ENCODE measurements at places on chromosomes 2 and 18.

- DNase-seq, result no peak
Measured at GRCh38 chr2:35915261-35915660, 440.3 kb upstream of the CRIM1 start.

DNA sequence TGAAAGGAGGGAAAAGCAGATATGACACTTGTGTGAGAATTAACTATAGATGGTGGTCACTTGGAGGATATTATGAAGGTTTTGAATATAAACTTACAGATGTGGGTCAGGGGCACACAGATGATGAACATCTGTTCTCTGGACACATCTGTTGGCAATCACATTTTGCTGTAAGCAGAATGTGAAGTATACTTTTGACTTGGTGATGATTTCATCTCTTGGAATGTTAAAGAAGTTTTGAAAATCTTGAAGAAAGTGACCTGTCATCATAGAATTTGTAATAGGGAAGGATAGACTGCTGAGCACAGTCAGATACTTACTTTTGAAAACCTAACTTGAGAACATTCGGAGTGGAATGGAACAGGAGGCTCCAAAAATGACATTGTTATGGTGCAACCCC lies 40.2 kb downstream of the PIKFYVE start:
- no peak for DNase-seq

DNA sequence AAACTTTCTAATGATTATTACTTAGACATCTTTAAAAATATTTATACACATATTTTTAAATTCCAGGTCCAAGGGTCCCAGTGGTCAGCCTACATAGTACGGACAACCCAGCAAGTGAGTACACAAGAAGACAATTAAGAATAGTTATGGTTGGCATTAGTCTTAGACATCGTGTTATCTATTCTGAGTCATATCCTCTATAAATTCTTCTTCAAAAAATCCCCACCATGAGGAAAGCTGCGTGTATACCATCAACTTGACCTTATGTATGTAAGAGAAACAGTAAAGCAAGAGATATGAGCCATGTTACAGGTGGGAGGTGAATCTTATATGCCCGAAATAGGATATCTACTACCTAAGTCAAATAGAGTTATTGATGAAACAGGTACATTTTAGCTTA lies 1339.8 kb downstream of the DPP10 start:
- DNase-seq, result no peak

- no peak for DNase-seq
Measured at GRCh38 chr2:48750128-48750739, 5.3 kb downstream of the LHCGR start.

DNA sequence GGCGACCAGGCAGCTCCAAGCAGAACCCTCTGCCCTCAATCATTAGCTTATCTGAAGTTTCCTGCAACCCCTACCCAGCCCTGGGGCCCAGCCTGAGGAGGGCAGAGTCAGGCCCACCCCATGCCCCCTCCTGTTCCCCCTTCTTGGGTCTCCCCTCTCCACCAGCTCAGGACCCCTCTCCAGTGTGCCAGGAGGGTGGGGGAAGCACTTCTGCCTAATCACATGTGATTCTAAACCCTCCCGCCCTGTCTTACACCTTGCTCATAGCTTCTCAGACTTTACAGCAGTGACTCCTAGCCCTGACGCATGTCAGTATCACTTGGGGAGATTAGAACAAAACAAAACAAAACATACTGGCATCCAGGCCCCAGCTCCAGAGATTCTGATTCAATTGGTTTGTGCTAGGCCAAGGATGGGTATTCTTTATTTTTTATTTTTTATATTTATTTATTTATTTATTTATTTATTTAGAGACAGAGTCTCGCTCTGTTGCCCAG lies 42.5 kb upstream of the ASAP2 start:
- DNase-seq, result no peak

DNA sequence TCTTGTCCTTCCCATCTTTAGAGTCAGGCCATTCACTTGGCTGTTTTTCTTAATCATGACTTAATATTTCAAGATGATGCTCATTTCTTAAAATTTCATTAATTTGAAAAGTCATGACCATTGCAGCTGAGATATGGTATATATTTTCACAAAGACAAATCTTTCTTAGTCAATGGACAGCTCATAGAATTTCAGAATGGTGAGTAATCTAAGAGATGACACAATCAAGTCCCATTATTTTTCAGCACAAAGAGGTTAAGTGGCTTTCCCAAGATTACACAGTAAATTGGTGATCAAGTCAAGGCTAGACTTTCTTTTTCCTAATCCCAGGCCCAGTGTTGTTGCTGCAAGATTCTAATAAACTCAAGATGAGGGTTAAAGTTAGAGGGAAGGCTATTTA lies 34.4 kb upstream of the NT5C1B start:
- no peak for DNase-seq

- peak; percentile 97 for DNase-seq
Measured at GRCh38 chr2:230987137-230988020, 8.5 kb upstream of the SPATA3 start.

DNA sequence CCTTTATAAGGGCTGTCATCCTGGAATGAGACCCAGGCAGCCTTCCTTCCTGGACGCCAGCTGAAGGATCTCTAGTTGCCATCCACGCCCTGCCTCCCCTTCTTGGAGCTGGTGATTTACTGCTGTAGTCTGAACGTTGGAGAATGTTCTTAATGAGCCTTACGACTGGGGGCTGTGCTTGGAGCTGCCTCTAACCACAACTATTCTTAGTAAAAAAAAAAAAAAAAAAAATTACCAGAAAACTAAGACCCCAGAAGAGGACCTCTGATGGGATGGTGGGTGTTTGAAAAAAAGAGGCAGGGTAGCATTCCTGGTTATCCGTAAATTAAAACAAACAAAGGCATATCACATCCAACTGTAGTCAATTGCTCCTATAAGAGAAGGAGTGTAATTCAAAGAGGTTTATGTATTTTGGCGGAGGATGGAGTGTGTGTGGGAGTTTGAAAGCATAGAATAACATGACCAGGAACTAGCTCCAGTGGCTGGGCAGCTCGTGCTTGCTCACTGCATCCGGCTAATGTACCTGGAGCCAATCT lies 105.4 kb downstream of the QPCT start:
- no peak for DNase-seq

DNA sequence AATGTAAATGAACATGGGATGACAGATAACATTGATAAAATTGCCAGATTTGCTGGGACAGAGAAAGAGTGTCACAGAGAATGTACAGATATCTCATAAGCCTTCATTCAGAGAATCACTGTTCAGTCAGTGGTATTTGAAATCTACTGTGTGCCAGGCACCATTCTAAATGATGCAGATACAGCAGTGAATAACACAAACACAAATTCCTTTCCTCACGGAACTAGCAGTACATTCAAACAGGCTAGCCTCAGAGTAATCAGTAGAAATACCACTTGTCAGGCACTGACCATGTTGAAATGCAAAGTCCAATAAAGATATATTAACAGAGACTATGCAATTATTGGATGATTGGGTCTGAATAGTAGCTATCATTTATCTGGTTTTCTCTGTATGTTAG lies 211.0 kb downstream of the RDH14 start:
- DNase-seq, result no peak

DNA sequence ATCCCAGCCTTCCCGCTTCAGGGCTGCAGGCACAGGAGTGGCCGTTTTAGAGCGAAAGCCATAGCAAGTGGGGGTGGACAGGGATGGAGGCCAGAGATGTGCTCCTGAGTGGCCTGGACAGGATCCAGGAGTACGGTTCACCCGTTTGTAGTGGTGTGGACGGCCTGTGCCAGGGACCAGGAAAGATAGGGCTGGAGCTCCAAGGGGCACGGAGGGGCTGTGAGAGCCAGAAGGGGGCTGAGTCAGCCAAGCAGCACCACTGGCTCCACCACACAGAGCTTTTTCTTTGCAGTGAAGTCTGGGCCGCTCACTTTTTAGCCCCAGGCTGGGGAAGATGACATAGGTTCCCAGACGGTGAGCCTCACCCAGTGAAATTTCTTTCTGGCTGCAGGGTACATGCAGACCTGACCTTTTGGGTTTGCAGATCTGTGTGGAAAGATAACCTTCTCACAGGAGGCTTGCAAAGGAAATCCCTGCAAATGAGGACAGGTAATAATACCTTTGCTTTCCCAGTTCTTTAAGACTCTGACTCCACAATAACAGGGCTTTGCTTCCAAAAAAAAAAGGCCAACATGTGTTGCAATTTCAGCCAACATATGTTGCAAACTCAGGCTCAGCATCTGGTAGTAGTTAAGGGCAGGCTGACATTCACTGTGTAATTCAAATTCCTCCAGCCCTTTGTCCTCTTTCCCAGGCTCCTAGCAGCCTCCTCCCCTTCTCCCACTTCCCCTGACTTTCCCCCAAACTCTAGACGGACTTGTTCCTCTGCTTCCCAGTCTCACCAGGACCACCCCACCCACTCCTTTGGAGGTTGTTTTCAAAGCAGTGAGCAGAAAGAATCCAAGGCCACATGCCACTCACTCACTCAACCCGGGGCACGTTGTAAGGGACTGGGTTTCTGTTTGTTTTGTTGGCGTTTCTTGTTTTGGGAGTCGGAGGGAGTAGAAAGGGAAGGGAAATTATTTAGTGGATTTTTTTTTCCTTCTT lies 20.3 kb upstream of the LAPTM4A start:
- DNase-seq, result peak; percentile 72

DNA sequence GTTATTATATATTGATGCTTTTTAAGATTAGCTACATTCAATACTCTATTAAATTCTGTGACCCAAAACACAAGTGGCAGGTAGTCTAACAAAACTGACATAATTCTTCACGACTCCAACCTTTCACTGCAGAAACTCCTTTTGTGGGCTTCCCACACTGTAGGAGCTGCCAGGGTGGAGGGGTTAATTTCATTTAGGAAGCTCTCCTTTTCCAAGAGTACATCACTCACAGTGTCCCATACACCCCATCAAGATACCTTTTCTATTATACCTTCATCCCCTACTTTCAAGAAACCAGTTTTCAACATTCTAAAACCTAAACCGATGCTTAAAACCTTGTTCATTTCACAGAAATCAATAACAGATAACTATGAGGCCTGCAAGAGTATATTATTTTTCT lies 825 bp downstream of the THUMPD2 start:
- no peak for DNase-seq

DNA sequence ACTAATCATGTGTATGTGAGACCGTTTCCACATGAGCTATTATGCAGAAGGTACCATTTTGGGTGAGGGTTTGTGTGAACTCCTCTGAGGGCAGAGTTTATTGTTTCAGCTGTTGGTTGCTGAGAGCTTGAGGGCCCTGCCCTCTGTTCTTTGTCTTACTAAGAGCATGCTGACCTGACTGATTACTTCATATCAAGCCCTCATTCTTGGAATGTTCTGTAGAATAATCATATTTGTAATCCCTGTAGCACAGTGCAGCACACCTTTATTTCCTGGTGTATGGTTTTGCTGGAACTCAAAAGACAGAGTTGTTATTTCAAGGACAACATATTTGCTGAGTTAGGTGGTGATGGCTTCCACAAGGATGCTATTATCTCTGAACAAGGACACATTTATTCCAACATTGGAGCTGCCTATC lies 118.5 kb downstream of the GALNT3 start:
- DNase-seq, result no peak

GRCh38 chr2:237695201-237695780 lies 67.9 kb downstream of the LRRFIP1 start:
- no peak for DNase-seq

DNA sequence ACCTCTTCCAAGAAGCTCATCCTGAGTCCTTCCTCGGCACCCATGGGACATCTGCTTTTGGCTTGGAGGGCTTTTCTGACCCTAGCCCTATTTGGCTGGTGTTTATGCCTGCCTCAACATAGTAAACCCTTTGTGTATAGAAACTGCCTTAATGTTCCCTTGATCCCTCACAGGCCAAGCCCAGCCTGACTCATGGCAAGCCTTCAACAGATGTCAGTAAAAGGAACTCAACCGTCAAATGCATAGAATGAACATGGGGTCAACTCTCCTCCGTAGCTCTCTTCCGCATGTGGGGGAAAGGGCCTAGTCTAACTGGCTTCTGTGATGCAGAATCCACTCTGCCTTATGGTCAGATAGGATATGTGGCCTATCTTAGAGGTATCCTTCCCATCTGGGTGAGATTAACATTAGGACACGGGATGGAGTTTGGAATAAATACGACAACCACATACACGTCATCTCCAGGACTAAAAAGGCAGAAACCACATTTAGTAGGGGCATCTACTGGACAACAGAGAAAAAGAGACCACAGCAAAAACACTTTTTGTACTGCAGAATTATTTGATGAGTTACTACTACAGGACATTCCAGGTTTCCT lies 2.5 kb upstream of the NPAS2 start:
- DNase-seq, result no peak

- DNase-seq, result no peak
Measured at GRCh38 chr2:29225814-29226213, 110.6 kb downstream of the CLIP4 start.

DNA sequence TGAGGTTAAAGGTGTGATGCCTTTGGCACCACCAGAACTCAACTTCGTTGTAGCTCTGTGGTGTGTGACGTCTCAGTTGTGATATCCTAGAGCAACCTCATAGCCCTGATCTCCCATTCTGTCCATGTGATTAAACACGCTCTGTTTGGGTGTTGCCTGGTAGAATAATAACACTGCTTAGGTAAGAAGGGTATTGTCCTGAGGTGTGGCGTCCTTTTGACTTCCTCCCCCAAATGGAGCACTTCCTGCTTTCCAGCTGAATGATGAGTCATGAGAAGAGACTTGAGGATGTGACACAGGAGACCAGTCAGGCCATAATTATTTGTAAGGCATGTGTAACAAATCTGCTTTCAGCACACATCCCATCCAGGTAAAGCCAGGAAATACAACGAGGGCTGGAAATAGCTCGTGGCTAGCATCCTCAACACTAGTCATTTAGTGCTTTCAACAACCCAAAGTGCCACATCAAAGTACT lies 100.7 kb downstream of the RAPGEF4 start:
- no peak for DNase-seq

DNA sequence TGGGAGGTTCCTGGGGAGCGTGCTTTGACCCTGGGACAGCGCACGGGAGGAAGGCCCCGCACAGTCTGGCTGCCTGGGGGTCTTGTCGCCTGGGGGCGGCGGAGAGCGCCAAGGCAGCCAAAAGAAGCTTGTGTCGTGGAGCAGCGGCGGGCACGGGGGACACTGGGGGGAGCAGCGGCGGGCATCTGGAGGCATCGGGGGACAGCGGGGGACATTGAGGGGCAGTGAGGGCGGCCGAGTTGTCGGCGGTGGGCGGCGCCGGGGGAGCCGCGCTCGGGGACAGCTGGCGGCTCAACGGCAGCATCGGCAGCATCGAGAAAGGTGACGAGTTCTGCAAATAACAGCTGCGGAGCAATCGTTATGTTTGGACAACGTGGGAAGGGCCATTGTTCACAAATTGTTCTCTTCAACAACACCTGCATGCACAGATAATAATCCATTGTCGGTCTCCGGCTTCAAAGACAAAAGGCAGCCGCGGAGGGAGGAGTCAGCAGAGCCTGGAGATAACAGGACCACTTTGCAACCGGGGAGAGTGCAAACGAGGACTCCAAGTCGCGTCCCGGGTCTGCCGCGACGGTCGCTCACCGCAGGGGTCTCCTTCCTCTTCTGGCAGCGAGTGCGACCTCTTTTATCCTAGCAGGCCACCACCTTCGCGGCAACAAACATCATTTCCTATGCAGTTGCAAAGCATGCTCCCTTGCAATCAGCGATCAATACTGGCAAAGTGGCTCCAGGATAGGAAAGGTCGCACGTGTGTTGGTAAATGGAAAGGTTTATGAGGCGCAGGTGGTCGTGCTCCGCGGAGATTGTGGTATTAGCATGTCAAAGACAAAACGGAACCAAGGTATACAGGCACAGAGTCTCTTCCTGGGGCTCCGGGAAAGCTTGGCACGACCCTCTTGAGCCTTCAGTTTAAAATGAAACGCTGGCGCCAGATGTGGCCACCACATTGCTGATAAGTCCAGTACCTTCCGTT lies 132.3 kb upstream of the DLX2 start:
- DNase-seq, result peak; percentile 93

Measured in endodermal cell (in vitro differentiated cells).